GM12892 (cell line): ENCODE measurements at places on chromosomes 5 and 9.

- no peak for DNase-seq
Measured at GRCh38 chr5:17096952-17097695, 120.3 kb upstream of the BASP1 start.

- no peak for DNase-seq
Measured at GRCh38 chr9:117678871-117679270, 25.3 kb upstream of the TLR4 start.

DNA sequence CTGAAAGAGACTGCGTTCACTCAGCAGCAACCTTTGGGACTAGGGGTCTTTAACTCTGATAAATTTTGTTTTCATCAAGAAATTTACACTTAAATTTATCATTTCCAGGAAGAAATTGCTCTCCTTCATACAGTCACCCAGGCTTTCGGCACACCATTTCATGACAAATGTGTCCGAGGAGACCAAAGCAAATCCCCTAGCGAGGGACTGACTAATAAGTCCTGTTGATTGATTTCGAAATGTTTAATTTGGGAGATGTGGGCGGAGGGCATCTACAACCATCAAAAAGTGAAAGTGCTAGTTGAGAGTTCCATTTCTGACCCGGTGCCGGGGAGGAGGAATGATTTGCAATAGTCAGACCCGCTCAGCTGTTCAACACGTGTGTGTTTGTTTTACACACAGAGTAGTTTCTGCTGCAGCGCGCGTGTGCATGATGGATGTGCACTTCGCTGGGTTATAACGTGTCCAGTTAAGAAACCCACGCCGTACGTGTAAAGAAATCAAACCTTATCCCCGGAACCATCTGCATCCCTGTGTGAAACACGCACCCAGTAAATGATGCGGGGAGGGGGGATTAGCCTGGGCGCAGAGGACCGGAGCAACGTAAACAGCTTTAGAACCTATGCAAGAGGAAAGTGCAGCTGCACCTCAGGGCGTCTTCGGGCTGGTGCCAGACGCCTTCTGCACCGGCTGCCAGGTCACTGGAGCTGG is 845 bp upstream of the NR4A3 start:
- peak; percentile 27 for DNase-seq

DNA sequence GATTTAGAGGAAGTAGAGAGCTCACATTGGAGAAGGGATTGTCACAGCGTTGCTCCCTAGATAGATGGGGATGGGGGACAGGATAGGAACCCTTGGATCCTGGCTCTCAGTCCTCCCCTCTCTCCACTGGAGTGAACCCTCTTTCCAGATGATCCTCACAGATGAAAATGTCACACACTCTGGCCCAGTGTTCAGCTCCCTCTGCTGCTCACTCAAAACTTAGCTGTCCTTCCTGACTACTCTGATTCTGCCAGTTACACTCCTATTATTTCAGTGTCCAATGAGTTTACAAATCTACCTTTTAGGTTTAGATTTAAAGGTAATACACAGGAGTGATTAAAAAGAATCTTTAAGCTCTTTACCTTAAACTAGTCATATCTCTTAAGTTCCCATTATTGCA is 5.8 kb upstream of the SPINK7 start:
- DNase-seq, result no peak

- no peak for DNase-seq
Measured at GRCh38 chr9:87855061-87855460, 27.6 kb upstream of the SPATA31E1 start.

GRCh38 chr5:178429156-178429468 is 161.1 kb downstream of the COL23A1 start:
- no peak for DNase-seq

- DNase-seq, result no peak
Measured at GRCh38 chr5:176781638-176782570, 28.5 kb upstream of the UNC5A start.

- DNase-seq, result no peak
Measured at GRCh38 chr9:118236625-118237024, 532.4 kb downstream of the TLR4 start.

DNA sequence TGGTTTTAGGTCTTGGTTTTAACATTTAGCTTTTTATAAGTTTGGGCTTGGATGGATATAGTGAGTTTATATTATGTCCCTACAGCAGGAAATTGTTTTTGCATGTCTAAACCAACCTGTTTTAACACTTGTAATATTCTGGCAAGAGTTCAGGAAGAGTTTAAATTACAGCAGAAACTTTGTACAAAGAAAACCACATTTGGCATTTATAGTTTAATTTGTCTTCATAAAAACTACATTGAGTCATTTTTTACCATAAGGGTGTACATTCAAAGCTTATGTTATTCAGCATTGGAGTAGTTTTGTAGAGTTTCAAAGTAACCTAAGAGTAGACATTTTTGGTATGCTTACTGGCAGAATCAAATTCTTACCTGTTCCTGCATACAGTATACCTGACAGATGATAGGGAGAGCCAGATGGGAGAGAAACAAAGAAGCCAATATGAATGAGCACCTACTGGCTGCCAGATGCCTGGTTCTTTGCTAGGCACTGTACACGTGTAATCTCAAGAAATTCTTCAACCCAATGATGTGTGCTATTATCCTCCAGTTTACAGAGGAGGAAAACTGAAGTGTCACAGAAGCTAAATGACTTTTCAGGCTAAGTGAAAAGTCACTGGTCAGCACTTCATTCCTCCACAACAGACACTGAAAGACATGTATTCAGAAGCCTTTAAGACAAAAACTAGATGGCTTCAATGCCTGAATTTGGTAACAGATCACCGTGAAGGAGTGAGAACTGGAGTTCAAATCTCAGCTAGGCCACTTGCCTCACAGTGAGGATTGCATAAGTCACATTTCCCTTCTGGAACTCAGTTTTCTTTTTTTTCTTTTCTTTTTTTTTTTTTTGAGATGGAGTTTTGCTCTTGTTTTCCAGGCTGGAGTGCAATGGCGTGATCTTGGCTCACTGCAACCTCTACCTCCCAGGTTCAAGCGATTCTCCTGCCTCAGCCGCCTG is 25.9 kb upstream of the ECM2 start:
- no peak for DNase-seq

- no peak for DNase-seq
Measured at GRCh38 chr5:135013947-135014570, 20.0 kb downstream of the PITX1 start.

DNA sequence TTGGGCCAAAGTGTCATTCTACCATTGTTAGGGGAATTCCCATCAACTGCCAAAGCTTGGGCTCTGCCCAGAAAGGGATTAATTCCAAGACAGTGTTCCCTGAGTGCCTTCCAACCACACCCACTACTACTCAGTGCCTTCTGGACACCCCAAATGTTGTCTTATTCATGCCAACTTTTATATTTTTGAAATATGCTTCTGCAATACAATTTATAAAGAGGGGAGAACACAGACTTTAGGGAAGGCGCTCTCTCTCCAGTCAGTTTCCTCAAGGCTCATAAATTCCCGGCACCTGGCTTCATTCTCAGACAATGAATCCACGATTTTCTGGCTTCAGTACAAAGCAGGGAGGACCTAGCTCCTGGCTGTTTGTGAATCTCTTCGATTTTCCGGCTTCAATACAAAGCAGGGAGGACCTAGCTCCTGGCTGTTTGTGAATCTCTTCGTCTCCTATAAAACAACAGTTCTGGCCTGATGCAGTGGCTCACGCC is 120.1 kb upstream of the MYO10 start:
- no peak for DNase-seq

DNA sequence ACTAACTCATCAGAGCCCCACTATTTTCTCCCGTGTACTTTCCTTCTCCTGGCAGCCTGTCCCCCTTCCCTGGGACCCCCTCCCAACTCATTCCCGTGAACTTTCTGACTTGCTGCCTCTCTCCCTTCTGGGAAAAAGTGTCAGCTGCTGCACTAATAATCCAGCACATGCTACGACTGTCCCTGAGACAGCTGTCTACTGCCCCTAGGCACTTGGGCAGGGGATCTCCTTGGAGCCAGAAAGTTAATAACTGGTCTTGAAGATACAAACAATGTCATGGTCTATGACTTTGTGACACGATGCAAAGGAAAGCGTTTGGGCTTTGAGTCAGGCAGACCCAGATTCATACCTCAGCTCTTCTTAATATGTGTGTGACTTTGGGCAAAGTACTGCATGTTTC is 10.1 kb upstream of the RNF183 start:
- no peak for DNase-seq
